ENCODE measurements at places on chromosomes 7 and 10.

- no peak for DNase-seq
These were observed 23.0 kb downstream of the DOCK1 start for GRCh38 chr10:126928274-126928673.

DNA sequence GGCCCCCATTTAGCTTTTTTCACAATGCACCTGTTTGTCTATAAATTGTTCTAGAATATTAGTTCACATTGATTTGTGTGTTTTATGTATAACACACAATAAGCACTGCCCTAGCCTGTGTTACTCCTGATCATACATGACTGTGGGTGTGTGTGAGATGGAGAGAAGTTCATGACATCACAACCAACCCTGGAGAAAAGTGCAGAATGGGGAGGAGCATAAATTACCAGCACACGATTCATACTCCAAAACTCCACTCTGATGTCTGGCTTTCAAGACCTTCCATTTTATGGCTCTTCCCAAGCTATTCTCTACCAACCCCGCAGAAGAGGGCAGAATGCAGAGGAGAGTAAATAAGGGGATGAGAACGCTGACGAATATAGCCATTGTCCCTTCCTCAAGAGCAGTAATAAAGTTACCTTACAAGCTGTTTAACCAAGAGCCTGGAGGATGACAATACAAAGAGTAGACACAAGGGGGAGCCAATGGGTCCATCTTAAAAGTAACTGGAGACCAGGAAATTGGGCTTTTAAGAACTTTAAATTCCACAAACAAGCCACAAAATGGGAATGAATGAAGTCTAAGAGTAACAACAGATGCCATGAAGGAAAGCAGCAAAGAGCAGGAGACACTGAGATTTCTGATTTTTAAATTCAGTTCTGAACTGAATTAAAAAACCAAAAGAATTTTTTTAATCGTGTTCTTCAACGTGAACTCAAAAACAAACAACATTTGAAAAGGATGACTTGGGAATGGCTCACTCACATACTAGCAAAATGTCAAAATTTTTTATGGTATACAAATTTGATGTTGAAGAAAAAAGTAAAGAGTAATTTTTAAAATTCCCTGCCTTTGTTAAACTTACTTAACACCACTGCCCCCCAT lies 159.6 kb downstream of the PARD3 start:
- DNase-seq: no peak

GRCh38 chr7:34081935-34082334 lies 176.6 kb downstream of the BMPER start:
- DNase-seq: no peak

GRCh38 chr7:149194799-149195179 lies 557 bp upstream of the ZNF282 start:
- DNase-seq: no peak

GRCh38 chr7:134085311-134085710 lies 41.8 kb upstream of the LRGUK start:
- DNase-seq: no peak

- DNase-seq: no peak
These were observed 57.2 kb downstream of the ITIH5 start for GRCh38 chr10:7609556-7609955.

- peak; percentile 37 for DNase-seq
These were observed 76.8 kb downstream of the ADK start for GRCh38 chr10:74227697-74228424.

- DNase-seq: no peak
These were observed 669 bp downstream of the PI4K2A start for GRCh38 chr10:97640868-97641811.

- no peak for DNase-seq
These were observed 296.4 kb downstream of the ADARB2 start for GRCh38 chr10:1440897-1441296.

DNA sequence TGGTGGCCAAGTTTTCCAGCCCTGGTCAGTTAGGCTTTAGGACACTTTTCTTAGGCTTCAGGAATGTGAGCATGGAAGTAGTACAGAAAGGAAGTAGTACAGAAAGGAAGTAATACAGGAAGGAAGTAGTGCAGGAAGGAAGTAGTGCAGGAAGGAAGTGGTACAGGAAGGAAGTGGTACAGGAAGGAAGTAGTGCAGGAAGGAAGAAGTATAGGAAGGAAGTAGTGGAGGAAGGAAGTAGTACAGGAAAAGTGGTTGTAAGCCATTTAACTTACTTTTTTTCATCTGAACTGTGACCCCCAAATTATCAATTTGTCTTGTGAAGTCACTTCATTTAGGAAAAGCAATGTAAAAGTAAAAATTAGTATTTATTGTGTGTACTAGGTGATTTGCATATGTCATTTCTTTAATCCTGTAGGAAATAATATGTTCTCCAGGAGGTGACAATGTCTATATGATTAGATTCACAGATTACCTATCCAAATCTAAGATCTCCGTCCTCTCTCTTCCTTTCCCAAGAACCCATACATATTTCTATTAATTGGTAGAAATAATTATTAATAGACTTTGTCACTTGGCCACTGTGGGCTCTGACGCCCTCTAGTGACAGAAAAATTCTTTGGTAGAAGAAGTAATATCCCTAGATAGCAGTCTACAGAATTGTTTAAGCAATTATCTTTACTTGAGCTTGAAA lies 3.9 kb upstream of the FAS start:
- no peak for DNase-seq

GRCh38 chr10:5828725-5829124 lies 15.5 kb upstream of the GDI2 start:
- DNase-seq: no peak

GRCh38 chr10:28503114-28503513 lies 29.8 kb upstream of the WAC start:
- no peak for DNase-seq

DNA sequence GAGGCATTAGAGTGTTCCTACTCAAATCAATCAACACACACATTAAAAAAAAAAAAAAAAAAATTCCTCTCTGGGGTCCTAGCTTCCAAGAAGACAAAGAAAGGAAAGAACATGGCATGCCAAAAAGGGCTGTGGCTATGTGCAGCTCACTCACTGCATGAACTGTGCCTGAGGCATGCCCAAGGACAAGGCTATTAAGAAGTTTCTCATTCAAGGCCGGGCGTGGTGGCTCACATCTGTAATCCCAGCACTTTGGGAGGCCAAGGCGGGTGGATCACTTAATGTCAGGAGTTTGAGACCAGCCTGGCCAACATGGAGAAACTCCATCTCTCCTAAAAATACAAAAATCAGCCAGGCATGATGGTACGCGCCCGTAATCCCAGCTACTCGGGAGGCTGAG lies 41.9 kb upstream of the PPP3CB start:
- no peak for DNase-seq

DNA sequence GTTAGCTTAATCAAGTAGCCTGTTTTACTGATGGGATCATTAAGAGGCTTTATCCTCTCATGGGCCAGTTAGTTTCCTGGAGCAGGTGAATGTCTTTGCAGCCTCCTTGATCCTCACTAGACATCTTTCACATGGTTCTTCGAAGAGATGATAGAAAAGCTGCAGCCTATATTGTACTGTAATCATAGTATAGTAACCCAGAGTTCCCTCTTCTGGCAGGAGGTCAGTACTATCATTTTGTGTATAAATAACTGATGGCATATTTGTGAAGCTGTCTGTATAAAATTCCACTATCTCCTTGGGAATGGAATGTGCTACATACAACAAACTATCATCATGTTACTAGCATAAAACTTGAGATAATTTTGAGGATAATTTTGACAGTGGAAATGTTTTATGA lies 123.8 kb upstream of the PRPS1L1 start:
- DNase-seq: no peak

DNA sequence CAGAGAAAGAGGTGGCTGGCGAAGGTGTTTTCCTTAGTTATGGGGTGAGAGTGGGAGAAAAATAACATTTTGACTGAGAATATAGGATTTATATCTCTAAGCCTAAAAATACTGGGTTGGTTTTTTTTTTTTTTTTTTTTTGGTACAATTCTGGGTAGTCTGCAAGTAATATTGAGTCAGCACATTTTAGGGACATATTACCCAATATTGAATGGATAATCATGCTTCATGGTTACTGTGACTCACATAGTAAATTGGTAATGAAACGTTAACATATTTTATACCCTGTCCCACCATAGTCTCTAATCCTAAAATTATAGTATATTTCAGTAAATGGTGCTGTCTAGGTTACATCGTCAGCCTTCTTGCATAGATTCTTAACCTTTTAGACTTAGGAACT lies 91.4 kb downstream of the TPST1 start:
- DNase-seq: no peak

DNA sequence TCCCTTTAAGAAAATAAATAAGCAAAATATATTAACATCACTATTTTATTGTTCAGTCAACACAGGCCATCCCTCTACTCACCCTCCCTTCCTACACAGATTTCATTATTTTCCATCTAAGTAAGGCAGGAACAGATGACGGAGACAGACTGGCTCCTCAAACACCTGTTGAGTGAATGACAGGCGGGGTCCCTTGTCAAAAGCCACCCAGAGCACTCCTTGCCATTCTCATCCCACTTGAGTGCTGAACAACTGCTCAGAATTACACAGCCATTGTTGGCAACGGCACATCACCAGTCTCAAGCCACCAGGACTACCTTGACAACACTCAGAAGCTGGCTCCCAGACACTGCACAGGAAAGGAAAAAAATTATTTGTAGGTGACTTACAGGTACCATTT lies 3.3 kb downstream of the GRB10 start:
- DNase-seq: no peak

DNA sequence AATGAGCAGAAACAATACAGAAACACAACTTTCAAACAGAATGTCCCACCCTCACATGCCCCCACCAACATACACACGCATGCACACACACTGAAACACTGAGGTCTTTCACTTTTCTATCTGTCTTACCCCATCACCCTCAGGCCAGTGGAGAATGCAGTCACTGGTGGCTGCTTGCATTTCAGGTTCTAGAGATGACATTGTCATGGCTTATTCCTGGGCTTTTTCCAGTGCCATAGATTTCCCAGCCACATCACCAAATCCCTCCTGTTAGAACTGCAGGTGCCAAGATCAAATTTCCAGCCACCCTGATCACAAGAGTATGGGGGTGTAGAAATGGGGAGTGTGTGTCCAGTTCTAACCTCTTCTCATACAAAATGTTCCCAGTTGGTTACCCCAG lies 68.4 kb downstream of the CACNA2D1 start:
- DNase-seq: no peak

GRCh38 chr10:816958-817357 lies 114.5 kb downstream of the LARP4B start:
- DNase-seq: no peak
